Left cardiac atrium (tissue), 4 donors: ENCODE measurements at places on chromosomes 12 and 14.

DNA sequence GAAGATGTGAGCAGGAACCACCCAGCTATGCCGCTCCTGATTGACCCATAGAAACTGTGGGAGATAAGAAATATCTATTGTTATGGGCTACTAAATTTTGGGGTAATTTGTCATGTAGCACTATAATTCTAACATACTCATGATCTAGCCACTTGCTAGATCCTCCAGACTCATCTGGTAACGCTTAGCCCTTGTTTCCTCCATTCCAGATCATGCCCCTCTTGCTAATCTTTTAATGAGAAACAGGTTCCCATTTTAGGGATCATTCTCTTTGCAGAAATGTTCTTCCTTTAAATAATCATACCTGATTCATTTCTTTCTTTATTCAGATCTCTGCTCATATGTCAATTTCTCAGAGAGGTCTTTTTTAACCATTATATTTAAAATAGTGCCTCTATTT, 3.8 kb upstream of the ARHGDIB start:
- DNase-seq: no peak

DNA sequence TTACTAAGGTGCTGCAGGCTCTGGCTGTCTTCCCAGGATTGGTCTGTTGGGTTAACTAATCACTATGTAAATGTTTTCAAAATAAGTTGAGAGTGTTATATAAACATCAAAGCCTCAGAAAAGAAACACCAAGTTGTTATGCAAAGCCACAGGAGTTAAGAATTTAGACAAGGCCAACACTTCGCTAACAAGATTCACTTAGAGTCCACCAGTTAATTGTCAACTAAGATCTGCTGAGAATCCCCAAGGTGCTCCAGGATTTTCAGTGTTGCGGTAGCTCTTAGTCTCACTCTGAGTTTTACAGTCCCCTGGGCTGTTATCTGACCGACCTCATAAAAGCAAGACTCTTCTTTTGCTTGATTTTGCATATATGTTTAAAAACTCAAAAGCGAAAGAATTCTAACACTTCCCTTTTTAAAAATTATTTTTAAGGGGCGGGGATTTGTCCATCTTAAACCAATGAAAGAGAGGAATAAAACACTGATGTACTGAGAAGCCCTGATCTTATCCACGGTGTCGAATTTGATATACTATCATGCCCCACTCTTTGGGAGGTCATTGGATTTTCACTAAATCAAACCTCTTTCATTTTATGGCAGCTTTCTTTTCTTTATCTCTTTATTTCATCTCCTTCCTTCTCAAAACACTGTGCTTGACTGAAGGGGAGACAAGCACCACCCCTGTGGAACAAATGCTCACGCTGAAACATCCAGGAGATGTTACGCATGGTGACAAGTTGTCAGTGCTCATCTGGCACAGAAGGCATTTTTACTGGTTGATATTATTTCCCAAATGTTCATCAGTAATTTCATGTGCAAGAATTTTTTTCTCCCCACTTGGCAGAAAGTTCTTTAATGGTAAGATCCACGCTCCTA, 7.0 kb downstream of the NIN start:
- DNase-seq: no peak

DNA sequence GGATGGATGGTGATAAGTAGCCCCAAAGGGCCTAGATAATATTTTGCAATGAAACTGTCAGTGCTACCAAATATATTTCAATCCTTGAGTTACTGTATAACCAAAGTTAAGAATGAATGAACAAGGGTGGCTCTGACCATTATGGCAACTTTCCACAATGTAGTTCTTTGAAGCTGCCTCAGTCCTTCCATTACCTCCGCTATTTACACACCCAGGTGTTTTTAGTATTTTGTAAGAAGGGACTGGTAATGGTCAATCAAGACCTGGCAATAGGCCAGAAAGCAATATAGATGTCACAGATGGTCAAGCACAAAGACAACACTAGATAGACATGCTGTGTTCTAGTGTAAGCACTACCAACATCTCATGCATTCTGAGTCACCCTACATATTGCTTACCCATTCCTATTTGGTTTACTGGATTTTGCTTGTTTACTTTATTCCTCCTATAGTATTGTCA, 16.3 kb downstream of the DUSP16 start:
- DNase-seq: no peak

DNA sequence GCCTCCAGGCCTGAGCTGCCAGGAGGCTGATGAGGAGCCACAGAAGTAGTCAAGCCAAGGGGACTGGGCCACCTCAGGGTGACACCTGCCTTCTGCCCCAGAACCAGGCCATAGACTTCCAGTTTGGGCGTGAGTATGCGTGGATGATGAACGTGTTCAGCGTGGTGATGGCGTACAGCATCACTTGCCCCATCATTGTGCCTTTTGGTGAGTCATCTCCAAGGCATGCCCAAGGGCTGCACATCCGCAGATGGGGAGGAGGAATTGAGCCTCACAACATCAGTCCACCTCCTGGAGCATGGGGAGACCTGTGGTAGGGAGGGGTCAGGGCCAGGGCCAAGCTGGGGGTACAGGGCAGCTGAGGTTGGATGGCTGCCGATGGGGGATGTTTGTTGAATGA, 22.3 kb downstream of the NGB start:
- DNase-seq: no peak

DNA sequence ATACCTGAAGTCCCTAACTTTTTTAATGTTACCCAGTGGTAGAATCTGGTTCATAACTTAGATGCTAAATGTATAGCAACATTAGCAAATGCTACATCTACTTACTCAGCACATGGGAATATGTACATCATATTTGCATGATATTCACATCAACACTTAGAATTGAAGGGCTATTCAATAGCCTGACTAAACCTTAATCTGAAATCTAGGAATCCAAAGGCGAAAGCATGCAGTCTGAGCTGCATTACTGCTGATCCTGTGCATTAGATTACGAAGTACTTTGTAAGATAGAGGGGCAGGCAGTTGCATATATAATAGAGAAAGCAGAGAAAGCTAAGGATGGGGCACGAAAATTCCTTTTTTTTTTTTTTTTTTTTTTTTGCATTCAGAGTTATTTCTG, 40.4 kb downstream of the SLC38A4 start:
- DNase-seq: no peak

GRCh38 chr14:74638966-74639365, 26.9 kb upstream of the LTBP2 start:
- DNase-seq: no peak

DNA sequence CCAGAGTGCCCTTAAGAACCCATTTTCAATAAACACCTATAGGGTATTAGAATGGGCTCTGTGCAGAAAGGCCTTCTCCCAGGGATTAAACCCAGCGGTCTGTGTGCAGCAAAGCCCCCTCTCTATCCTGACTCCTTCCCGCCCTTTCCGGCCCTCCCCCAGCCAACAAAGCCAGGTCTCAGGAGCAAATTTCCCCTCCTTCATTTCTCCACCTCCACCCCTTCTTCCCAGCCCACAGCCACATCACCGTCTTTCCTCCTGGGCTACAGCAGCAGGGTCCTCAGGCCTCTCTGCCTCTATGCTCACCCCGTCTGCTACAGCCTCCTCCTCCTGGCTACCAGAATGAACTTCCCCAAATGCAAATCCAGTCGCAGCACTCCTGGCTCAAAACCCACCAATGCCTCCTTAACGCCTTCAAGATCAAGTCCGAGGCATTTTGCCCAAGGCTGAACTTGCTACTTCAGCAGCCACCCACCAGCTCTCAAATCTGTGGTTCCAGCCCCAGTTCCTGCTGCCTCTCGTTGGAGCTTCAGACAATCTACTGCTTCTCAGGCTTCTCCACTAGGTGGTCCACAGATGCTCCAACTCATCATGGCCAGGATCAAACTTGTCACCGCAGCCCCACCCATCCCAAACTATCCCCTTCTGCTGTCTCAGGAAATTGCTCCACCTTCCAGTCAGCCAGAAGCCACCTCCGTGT, 134.8 kb downstream of the BCL11B start:
- no peak for DNase-seq

GRCh38 chr14:73814153-73814552, 37.5 kb upstream of the PTGR2 start:
- DNase-seq: no peak

- no peak for DNase-seq
Observed at GRCh38 chr12:113880326-113880725, 85.8 kb downstream of the RBM19 start.

DNA sequence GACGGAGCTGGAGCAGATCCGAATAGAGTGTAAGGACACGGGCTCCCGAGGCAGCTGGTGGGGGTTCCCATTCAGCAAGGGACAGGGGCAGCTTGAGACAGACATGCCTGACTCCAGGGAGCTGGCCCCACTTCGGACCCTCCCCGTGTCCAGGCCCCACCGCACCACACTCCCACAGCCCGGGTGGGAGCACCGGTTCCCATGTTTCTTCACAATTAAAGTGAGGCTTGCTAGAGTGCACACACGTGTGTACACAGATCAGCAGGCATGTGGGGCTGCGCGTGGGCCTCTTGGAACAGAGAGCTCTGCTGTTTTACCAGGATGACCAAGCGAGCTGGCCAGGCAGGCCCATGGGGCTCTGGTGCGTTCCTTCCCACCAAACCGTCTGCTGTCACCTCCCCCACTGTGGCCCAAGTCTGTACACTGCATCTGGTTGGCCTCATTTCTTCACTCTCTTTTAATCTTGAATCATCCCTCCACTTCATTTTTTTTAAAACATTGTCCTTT, 48.0 kb downstream of the SLC6A12 start:
- no peak for DNase-seq

DNA sequence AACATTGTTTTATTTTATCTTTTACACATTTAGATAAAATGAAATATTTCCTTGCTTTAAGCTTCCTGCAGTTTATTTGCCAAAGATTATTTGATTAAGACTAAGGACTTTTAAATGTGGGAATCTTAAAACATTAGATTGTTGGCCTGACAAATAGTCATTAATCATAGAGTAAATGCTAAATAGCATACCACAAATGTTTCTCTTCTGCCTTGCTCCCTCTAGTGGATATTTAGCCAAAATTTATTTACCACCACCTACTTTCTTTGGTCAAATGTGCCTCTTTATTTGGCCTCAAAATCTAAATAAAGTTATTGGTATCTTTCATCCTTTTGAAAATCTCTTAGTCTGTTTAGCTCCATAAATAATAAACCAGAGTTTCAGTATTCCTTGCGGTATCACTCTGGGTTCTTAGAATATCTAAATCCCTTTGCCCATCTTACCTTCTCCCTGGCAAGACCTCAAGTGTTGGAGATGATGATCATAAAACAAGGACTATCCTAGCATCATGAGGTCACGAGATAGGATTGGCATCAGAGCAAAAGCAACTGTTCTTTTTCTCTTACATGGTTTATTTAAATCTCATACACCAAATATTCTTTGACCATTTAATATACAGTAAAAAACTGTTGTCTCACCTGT, 150.6 kb upstream of the AEBP2 start:
- no peak for DNase-seq

GRCh38 chr12:103198499-103198898, 241.0 kb downstream of the ASCL1 start:
- no peak for DNase-seq

- DNase-seq: no peak
Observed at GRCh38 chr14:94560291-94560665, 964 bp upstream of the SERPINA4 start.

- DNase-seq: no peak
Observed at GRCh38 chr14:75513911-75514672, 8.2 kb upstream of the BATF start.

DNA sequence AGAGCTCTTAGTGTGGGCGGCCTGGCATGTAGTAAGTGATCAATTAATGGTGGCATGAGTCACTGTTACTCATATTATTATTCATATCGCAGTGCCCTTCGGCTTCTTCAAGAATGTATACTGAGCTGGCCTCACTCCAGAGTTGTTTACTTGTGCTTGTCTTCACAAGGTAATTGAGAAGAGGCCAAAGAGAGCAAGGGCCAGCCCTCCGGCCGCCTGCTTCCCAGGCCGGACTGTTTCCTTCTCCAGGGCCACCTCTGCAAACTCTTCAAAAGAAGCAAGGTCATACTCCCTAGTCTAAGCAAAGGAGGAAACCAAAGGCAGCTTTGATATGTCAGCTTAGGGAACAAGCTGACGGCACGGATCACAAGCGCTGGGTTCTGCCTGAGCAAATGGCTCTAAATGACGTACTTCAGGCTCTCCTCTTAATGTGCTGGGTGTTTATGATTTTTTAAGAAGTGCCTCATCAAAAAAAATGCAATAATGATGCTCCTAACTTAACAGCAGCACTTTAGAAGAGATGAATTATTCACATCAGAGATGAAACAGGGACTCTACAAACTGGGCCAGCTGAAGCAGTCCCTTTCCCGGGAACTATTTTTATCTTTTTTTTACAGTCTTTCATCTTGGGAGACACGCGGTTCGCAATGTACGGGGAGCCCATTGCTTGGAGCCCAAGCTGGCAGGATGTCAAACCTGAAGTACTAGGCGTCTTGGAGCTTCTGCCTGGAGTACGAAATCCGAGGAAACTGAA, 65.6 kb upstream of the DLK1 start:
- no peak for DNase-seq

DNA sequence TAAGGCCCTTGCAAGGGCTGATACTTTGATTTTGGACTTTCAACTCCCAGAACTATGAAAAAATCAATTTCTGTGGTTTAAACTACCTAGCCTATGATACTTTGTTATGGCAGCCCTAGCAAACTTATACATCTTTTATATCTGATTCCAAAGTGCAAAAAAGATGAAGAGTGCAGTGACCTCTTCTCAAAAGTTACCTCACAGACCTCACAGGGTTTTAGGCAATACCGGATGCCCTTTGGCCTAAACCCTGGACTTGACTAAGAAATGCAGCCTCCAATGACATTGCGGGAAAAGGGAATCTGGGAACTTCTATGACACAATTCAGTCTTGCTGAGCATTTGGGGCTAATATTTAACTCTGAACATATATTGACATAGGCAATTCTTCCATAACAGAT, 63.3 kb downstream of the IGF1 start:
- no peak for DNase-seq

DNA sequence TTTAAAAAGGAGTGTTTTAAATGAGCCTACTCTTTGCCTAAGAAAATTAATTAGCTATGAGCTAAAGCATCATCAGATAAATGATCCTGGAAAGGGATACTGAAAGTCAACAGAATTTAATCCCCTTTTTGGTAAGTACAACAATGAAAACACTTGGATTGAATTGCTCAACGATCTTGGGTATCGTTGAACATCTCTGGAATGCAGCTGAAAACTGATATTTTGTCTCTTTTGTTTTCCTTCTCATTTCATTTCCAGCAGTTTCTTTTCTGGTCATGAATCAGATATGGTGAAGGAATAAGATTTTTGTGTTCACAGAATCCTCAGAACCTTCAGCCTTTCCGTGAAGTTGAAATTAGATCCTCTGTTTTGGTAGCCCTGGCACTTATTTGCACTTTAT, 771.2 kb downstream of the FSCB start:
- DNase-seq: no peak

GRCh38 chr12:126668538-126668937, 1598.4 kb upstream of the TMEM132C start:
- no peak for DNase-seq
